ENCODE measurements at places on chromosomes 3 and 15.

- DNase-seq, result no peak
These were observed 24.8 kb downstream of the SLC22A14 start for GRCh38 chr3:38306941-38307340.

- no peak for DNase-seq
These were observed 18.3 kb downstream of the NOX5 start for GRCh38 chr15:69032703-69033373.

GRCh38 chr15:77024273-77025082, 29.6 kb downstream of the PSTPIP1 start:
- no peak for DNase-seq

GRCh38 chr3:5645692-5646410, 458.3 kb downstream of the EDEM1 start:
- no peak for DNase-seq

DNA sequence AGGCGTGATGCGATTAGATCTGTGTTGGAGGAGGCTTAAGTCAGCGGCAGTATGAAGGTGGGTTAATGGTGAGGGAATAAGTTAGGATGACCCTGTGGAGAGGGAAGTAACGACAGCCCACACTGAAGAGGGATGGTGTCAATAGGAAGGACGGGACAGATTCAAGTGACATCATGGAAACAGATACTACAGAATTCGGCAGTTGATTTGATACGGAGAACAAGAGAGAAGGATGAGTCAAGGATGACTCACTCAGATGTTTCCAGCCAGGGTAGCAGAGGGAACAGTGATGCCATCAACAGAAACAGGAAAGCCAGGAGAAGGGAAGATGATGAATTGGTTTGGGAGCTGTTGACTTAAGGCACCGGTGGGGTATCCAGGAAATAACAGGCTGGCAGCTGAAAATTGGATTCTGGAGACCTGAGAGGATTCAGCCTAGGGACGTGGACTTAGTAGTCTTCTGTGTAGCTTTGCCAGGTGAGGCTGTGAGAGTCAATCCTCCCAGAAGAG, 38.0 kb downstream of the SHC4 start:
- no peak for DNase-seq

GRCh38 chr3:110579840-110580550, 491.6 kb upstream of the NECTIN3 start:
- DNase-seq, result no peak

- no peak for DNase-seq
These were observed 142.7 kb downstream of the FNDC3B start for GRCh38 chr3:172181932-172182586.

DNA sequence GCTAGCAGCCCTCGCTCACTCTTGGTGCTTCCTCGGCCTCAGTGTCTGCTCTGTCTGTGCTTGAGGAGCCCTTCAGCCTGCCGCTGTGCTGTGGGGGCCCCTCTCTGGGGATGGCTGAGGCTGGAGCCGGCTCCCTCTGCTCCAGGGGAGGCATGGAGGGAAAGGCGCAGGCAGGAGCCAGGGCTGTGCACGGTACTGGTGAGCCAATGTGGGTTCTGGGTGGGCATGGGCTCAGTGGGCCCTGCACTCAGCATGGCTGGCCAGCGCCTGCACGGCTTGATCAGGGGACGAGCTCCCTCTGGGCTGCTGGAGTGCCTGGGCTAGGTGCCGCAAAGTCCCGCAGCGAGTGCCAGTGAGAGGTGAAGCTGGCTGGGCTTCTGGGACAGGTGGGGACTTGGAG, 260.0 kb downstream of the SI start:
- no peak for DNase-seq

DNA sequence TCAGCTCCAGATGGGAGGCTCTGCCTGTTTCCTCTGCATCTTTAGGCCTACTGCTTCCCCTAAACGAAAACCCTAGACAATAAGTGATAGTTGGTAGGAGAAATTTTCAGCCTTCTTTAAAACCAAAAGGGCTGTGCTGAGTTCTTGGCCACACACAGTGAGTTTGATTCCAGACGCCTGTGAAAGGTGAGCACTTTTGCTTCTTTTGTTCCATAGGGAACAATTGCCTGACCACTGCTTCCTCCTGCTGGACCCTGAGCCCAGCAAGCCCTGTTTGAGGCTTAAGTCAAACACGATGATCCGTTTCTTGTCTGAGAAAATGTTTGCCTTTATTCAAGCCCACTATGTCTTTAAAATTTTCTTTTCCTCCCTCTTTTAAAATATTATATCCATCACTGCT, 493.9 kb downstream of the ZIC1 start:
- DNase-seq, result no peak
